Activated T-helper 2 cell treated with anti-CD3 and anti-CD28 coated beads, Interferon-gamma antibody, Interleukin-2, Interleukin-4, amounts not matched to agents 10 μg/mL and 5 μg/mL and 100 μg/mL, durations not matched to agents 14 hours and 24 hours and 36 hours (primary cell): ENCODE measurements at places on chromosomes 12 and 14.

- no peak overlapping the region for H3K27ac ChIP-seq
- H3K27me3 ChIP-seq = peaks cover 18% of the 10 kb centered on the region
- no peak overlapping the region for H3K4me3 ChIP-seq
- no peak for DNase-seq
Measured at GRCh38 chr14:55121628-55122439, 7.2 kb upstream of the LGALS3 start.

GRCh38 chr14:55838529-55839052 lies 258.6 kb downstream of the KTN1 start:
- H3K4me3 ChIP-seq = no peak overlapping the region
- no peaks in the 10 kb centered on the region for H3K4me1 ChIP-seq
- H3K27me3 ChIP-seq = no peaks in the 10 kb centered on the region
- H3K27ac ChIP-seq = no peak overlapping the region
- H3K36me3 ChIP-seq = no peaks in the 10 kb centered on the region

DNA sequence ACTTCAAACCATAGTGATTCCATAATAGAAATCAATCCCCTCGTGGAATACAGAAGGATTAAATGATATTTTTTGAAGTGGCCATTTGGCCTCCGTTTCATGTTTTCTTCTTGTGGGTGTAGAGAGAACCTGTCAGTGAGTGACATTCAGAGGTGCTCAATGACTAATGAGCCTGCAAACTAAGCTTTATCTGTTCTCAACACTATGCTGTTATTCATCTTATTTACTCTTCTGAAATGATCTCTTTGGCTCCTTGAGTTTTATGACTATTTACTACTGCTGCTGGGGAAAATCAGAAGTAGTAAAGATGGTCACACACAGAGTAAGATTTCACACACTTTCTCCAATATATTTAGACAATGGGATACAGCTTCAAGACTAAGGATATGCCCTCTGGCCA lies 30.4 kb downstream of the ATP2B1 start:
- peaks cover 25% of the 10 kb centered on the region for H3K36me3 ChIP-seq
- H3K27ac ChIP-seq = no peak overlapping the region
- H3K4me1 ChIP-seq = peaks cover 16% of the 10 kb centered on the region
- no peaks in the 10 kb centered on the region for H3K27me3 ChIP-seq

DNA sequence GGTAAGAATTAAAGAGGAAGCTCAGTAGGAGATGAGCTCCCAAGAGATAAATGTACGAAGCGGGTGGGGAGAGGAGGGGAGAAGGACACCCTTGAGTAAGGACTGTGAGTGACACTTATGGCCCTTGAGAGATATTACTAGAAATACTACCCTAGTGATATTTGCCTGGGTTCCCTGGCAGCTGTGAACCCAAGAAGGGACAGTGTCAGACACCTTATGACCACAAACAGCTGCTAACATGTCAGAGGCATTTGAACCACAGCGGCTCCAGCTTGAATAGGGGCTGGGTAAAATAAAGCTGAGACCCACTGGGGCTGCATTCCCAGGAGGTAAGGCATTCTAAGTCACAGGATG lies 19.6 kb upstream of the SLC6A12 start:
- H3K27me3 ChIP-seq = no peaks in the 10 kb centered on the region
- no peak for DNase-seq

DNA sequence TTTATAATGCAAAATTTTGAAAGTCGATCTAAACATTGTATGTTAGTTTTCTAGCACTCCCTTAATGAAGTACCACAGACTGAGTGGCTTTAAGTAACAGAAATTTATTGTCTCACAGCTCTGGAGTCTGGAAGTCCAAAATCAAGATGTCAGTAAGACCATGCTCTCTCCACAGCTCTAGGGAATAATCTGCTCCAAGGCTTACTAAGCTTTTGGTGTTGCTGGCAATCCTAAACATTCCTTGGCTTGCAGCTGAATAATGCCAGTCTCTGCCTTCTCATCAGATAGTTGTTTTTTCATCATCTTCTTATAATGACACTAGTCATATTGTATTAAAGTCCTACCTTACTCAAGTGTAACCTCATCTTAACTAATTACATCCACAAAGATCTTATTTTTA lies 102.2 kb downstream of the RASSF9 start:
- no peaks in the 10 kb centered on the region for H3K27me3 ChIP-seq
- H3K27ac ChIP-seq = no peak overlapping the region
- no peak overlapping the region for H3K4me3 ChIP-seq
- DNase-seq = no peak

DNA sequence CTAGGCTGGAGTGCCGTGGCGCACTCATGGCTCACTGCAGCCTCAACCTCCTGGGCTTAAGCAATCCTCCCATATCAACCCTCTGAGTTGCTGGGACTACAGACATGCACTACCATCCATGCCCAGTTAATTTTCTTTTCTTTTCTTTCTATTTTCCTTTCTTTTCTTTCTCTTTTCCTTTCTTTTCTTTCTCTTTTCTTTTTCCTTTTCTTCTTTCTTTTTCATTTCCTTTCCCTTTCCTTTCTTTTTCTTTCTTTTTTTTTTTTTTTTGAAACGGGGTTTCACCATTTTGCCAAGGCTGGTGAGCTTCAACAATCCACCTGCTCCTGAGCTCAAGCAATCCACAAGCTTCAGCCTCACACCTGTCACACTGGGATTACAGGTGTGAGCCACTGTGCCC lies 60.1 kb upstream of the ACSS3 start:
- no peak overlapping the region for H3K4me3 ChIP-seq
- DNase-seq = no peak
- H3K4me1 ChIP-seq = no peaks in the 10 kb centered on the region
- H3K27me3 ChIP-seq = no peaks in the 10 kb centered on the region
- no peak overlapping the region for H3K27ac ChIP-seq

- H3K4me1 ChIP-seq = no peaks in the 10 kb centered on the region
- no peak overlapping the region for H3K4me3 ChIP-seq
- no peak for DNase-seq
- no peaks in the 10 kb centered on the region for H3K36me3 ChIP-seq
Measured at GRCh38 chr12:130975116-130975515, 21.4 kb downstream of the ADGRD1 start.

DNA sequence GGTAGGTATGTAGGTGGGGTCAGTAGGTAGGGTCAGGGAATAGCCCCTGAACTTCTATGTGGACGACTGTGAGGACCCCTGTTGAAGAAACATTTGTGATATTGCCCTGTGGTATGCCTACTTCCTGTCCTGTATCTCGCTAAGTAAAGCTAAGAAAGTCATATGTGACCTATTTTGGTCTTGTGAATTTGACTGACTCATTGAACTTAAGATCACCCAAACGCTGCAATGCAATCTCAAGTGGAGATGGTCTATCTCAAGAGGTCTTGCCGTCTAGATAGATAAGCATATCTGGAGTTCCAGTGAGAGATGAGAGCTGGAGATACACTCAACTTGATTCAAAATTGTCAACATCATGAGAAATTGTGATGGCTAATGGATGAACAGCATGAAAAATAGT lies 73.8 kb downstream of the TRAFD1 start:
- no peaks in the 10 kb centered on the region for H3K27me3 ChIP-seq
- DNase-seq = no peak
- H3K4me3 ChIP-seq = no peak overlapping the region
- no peak overlapping the region for H3K27ac ChIP-seq

- peaks cover 2% of the 10 kb centered on the region for H3K4me1 ChIP-seq
- no peak overlapping the region for H3K4me3 ChIP-seq
- H3K27me3 ChIP-seq = peaks cover 14% of the 10 kb centered on the region
- no peaks in the 10 kb centered on the region for H3K36me3 ChIP-seq
- no peak overlapping the region for H3K27ac ChIP-seq
Measured at GRCh38 chr12:26091822-26092221, 33.0 kb downstream of the BHLHE41 start.

DNA sequence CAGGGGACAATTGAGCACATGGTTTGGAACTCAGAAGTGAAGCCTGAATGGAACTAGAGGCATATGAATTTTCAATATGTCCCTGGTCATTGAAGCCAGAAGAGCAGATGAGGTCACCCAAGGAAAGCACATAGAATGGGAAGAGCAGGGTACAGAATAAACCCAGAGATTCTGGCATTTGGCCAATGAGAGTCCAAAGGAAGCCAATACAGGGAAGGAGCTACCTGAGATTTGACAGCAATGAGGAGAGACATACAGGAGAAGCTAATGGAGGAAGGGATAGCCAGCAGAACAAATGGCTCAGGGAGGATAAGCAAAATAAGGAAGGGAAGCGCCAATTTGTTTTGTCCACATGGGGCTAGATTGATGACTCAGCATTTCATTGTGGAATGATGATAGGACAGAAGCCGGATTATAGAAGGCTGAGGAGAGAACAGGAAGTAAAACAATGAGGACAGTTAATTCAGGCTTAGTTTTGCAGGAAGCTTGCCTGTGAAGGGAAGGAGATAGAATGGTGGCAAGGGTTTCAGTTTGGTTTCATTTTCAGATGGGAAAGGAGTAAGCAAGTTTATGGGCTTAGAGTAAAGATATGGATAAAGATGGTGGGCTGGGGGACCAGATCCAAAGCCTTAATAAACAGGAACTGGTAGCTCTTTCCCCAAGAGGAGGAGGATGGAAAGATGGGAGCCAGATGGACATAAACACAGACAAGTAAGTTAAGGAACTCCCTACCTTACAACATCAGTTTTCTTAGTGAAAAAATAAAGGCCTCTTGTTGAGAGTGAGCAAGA lies 3.2 kb upstream of the SPTSSA start:
- peaks cover 12% of the 10 kb centered on the region for H3K4me1 ChIP-seq
- H3K27me3 ChIP-seq = no peaks in the 10 kb centered on the region
- H3K36me3 ChIP-seq = no peaks in the 10 kb centered on the region
- H3K27ac ChIP-seq = no peak overlapping the region
- no peak overlapping the region for H3K4me3 ChIP-seq
- DNase-seq = no peak

DNA sequence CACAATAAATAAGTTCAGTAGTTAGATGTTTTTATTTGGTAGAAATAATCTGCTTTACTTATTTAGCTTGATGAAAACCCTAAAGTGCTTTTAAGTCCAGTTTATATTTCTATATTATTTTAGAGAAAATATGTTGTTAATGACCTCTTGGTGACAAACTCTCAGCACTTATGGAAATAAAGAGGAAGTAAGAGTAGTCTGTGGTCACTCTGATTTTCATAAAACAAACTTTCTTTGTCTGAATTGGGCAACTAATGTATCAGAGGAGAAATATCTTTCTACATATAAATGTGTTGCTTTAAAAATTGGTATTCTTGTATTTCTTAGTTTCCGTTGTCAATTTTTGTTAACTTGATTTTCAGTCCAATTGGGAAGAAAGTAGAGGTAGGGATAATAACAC lies 878.9 kb upstream of the SEL1L start:
- no peak overlapping the region for H3K27ac ChIP-seq
- H3K27me3 ChIP-seq = no peaks in the 10 kb centered on the region
- H3K4me1 ChIP-seq = no peaks in the 10 kb centered on the region
- H3K36me3 ChIP-seq = no peaks in the 10 kb centered on the region
- DNase-seq = no peak

DNA sequence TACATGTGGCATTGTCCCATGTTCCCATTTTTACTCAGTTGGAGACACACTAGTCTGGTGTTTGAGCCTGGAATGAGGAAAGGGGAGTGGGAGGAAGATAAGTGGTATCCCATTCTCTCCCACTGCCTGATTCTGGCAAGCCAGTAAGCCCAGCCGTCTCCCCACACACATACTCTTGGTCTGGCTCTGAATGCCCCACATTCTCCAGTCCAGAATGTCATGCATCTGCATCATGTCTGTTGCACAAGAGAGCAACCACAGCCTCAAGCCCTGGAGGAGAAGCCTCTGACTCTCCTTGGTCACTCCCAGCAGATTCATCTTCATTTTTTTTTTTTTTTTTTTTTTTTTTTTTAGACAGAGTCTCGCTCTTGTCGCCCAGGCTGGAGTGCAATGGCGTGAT lies 48.0 kb downstream of the DRAM1 start:
- H3K27me3 ChIP-seq = no peaks in the 10 kb centered on the region
- peaks cover 18% of the 10 kb centered on the region for H3K4me1 ChIP-seq
- no peak overlapping the region for H3K27ac ChIP-seq
- H3K4me3 ChIP-seq = no peak overlapping the region
- no peaks in the 10 kb centered on the region for H3K36me3 ChIP-seq
- DNase-seq = no peak

GRCh38 chr14:30211326-30211725 lies 283.7 kb upstream of the PRKD1 start:
- H3K4me1 ChIP-seq = no peaks in the 10 kb centered on the region
- H3K4me3 ChIP-seq = no peak overlapping the region
- DNase-seq = no peak
- H3K27me3 ChIP-seq = no peaks in the 10 kb centered on the region

DNA sequence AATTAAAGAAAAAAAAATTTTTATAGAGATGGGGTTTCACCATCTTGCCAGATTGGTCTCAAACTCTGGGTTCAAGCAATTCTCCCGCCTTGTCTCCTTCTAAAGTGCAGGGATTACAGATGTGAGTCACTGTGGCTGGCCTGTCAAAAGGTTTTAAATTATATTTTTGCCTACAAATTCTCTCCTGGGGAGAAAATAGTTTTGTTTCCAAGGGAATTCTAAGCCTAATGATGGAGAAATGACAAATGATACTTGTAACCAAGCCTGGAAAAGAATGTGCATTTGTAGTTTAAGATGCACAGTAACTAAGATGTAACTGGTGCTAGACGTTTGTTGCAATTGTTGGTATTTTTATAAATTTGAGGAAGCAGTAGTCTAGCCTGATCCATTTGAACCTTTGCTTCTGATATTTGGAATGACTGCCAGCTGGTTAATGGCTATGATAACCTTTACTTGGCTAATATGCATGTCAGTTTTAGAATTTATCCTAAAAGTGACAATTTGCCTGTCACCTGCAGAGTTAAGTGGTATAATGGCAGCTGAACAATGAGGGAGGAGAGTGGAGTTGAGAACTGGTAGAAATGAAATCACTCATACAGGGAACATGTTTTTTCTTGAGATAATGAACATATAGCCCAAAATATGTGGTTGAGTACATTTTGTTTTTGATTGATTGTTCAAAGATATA lies 148.0 kb downstream of the FUT8 start:
- H3K4me1 ChIP-seq = peaks cover 7% of the 10 kb centered on the region
- no peaks in the 10 kb centered on the region for H3K27me3 ChIP-seq
- no peak overlapping the region for H3K4me3 ChIP-seq
- no peak overlapping the region for H3K27ac ChIP-seq
- peaks cover 44% of the 10 kb centered on the region for H3K36me3 ChIP-seq

- no peak overlapping the region for H3K4me3 ChIP-seq
- H3K27ac ChIP-seq = no peak overlapping the region
- H3K4me1 ChIP-seq = no peaks in the 10 kb centered on the region
Measured at GRCh38 chr14:33617154-33617553, 333.7 kb downstream of the EGLN3 start.

DNA sequence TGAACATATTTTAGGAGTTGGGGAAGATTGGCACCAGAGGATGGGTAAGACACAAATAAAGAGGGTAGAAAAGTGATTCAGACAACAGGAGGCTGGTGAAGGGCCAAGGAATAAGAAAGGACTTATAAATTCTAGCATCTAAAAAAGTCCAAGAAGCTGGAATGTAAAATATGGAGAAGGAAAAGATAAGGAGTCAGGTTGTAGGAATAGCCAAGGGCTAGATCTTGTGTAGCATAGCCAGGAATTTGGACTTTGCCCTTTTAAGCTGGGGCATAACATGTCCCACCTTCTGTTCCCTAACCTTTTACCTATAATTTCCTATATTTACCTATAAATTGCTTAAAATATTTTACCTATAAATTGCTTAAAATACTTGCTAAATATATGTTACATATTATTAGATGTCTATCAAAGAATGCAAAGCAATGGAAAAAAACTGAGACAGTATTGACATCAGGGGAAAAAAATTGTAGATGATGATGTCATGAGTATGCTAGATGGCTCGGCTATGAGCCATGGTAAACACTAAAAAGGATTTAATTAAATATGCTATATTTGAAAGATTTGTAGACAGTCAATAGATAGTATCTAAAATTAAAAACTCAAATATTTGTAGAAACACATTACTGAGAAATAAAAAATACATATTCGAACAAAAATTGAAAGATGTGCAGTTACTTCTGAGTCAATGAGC lies 99.7 kb upstream of the PLEKHG7 start:
- H3K4me3 ChIP-seq = no peak overlapping the region
- peaks cover 29% of the 10 kb centered on the region for H3K4me1 ChIP-seq
- no peak for DNase-seq
- peak overlapping the region; percentile 34 for H3K27ac ChIP-seq
- H3K36me3 ChIP-seq = peaks cover 29% of the 10 kb centered on the region
- no peaks in the 10 kb centered on the region for H3K27me3 ChIP-seq
